ENCODE measurements at places on chromosomes 4 and X. TPM values are rescaled to one million over a fixed set of nuclear protein-coding genes. Genes with fewer than 3 reads are reported as not detected.
A peak's percentile ranks its signal among the peaks of the same experiment; 100 is the strongest.

The CNKSR2 gene
- total RNA-seq = 0.15 TPM

DNA sequence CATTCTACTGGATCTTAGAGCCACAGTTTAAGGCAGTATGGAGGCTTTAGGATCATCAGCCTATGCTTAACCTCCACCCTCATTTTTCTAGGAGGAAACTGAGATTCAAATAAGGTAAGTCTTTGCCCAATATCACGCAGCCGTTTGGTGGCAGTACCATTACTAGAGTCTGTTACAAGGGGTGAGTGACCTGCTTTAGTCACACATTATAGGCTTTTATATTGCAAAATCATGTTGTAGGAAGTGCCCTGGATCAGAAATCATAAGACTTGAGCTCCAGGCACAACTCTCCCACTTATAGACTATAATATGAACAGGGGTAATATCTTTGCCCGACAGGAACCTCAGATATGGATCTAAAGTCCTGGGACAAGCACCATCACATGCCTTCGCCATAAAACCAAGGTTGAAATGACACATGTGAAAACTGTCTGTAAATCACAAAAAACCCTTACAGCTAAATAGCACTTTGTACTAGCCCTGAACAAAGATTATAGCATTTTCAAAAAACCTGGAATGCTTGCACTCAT, 19.2 kb downstream of the HPSE start:
- DNase-seq = no peak

DNA sequence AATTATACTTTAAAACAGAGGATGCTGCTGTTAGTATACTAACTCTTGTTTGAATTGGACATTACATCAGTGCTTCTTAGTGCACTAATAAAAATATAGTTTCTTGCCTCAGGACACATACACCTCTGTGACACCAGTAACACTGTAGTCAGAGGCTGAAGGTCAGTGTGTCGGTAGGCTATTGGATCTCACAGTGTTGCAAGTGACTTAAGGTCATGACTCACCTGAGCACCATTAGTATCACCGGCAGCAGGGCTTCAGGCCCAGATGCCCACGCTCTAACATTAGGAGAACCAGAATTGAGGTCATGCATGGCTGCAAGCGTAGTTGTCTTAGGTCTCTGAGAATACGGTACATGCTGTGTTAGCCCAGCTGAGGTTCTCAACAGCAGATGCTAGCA, 15.2 kb downstream of the ETDC start:
- no peak for DNase-seq

DNA sequence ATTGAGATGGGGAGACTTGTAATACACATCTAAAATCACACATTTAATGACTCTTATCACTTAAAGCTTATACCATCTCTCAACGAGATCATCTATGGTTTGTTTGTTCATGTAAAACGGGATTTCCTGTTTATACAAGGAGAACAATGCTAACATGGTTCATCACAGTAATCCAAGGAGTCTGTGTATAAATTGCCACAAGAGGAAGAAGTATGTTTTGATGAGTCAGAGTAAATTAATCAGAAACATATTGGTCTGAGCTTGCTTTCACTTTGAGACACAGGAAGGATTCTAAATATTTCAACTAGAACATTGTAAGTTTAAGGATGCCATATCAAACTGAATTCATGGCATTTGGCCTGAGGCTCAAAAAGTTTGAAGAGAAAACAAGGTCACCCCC, 594.1 kb downstream of the GLUD2 start:
- no peak for DNase-seq

The KLHL13 gene
- 3.0 TPM for total RNA-seq

The BDH2 gene
- total RNA-seq = 35.4 TPM

The PAGE4 gene
- total RNA-seq = not detected

DNA sequence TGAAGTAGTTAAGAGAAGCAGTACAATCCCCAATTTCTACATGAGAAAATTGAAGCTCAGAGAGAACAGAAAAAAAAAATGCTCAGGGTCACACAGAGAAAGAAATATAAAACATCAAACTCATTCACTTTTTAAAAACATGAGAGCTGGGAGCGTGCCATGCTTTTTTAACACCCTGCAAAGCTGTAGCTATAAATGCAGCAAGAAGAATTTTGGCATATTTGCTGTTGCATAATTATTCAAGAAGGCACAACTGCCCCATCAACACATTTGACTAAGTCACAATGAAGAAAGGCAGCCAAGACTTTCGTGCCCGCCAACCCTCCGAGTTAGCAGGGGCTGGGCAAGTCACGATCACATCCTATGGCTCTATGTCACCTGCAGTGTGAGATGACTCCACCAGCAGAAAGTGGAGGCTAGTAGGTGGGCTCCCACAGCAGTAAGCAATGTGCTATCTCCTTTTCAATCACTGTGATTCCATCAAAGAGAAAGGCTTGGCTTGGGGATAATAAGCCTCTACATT, 214.8 kb downstream of the DHX15 start:
- DNase-seq = no peak

The NALF2 gene
- total RNA-seq = 0.67 TPM

DNA sequence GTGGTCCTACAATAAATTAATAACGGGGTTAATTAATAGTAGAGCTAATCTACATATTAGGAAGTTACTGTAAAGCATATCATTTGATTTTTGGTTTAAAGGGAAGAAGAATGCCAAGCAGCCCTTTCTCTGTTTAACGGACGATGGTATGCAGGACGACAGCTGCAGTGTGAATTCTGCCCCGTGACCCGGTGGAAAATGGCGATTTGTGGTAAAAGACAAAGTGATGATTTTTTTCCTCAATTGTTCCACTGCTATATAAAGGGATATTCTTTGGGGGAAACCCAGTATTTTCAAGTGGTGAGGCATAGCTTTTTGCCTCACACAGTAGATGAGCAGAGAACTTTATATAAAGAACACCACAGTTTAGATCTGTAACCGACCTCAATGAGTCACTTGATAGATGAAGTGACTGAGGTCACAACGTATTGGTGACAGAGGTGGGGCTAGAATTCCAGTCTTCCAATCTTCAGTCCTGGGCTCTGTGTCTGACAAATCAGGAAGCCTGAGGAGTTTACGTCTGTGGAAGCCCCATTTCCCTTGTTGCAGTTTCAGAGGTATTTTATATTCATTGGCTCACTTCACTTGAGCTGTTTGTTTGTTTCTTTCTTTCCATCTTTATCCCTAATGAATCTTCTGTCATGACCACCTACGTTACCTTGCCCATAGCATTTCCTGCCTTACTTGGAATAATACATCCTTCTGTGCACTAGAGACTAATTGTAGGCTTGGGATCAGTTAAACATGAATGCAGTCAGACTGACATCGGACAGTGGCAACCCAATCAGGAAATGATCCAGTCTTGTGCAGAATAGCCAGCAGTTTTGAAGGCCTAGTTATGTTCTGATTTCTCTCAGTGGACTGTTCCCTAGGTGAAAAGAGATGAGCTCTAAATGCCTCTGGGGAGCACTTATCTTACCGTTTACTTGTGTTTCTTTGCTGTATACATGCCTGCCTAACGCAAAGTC, 30.1 kb downstream of the ZRSR2 start:
- DNase-seq = no peak

The STPG2 gene
- total RNA-seq = 0.25 TPM

DNA sequence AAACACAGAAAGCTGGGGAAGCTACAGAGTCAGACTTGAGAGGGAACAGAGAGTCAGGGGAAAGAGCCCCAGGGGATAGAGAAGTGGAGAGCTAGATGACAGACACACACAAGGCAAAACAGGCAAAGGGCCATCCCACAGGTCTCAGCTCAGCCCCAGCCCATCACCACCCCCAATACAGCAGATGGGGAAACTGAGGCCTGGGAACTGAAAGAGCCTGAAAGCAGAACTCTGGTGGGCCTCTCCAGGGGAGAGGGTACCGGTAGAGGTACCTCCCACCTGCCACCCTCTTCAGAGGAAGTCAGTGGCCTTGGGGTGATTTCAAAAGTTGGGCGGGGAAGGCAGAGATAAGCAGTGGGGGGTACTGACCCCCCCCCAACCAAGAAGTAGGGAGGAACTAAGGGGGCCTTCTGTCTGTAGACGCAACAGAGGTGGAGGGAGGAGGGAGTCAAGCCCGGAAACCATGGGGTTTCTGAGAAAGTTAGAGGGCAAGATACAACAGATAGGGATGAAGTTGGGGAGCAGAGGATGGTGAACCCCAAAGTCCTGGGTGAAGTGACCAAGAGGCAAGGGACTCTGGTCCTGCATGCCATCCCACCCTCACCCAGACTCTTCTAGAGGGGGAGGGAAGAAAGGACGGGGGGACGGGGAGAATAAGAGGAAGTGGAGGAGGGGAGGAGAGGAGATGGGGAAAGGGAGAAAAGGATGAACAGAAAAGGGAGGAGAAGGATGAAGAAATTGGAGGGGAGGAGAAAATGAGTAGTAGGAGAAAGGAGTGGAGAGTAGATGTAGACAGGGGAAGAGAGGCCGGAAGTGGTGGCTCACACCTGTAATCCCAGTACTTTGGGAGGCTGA, 3.2 kb downstream of the GATA1 start:
- no peak for DNase-seq

DNA sequence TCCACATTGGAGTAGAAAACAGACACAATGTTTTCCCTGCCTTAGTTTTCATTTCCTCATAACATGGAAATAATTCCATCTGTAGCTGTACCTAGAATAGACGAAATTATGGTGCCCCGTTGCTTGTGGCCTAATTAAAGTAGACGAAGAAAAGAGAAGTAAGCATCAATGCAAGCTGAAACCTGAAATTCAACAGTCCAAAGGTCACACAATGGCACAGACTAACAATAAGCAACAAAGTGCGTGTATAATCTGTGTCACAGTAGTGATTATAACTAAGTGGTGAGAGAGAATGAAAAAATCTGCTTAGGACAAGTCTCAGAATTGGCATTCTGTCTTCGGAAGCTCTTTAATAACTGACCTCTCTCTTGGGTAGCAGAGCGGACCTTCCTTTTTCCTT, 24.3 kb downstream of the MAGEB17 start:
- no peak for DNase-seq

DNA sequence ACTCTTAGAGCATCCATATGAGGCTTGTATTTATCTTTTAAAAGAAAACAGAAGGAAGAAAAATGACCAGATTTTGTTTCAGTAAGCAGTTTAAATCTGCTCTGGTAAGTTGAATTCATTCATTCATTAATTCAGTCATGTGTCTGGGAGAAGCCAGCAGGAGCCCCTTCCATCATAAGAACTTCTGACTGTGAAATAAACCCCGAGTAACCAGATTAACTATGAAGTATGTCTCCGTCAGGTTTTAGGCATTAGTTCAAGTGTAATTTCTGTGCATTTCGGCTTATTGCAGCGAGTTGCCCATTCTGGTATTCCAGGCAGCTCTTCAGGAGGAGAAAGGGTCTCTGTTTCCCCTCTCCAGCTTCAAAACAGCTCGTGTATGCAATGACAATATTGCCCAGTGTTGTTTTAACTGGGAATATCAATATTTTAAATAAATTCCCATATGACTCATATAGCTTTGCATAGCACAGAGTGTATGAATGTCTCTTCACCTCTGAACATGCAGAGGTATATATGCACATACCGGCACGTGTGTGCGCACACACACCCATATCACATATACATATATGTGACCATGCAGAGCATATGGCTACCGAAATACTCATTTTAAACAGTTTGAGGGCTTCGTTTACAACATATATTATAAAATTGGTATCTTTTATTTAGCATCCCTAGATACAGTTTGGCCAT, 255.3 kb downstream of the BCOR start:
- DNase-seq = no peak

- DNase-seq = no peak
Measured at GRCh38 chrX:110097920-110098319, 95.0 kb downstream of the TMEM164 start.

DNA sequence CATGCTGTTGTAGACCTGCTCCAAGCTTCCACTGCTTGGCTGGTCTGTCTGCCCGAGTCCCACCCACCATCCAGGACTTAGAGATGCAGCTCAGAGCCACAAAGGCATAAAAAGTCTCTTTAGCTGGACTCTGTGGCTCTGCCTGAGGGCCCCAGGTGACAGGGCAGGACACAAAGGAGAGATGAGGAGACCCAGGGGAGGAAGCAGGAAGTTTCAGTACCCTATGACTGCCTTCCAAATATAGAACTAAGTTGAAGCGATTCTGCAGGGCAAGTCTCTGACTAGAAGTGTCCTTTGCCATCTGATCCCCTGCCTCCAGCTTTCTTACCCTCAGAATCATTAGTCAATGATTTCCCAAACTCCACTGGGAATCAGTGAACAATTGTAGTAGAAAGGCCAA, 11.2 kb upstream of the CXCR3 start:
- DNase-seq = no peak

DNA sequence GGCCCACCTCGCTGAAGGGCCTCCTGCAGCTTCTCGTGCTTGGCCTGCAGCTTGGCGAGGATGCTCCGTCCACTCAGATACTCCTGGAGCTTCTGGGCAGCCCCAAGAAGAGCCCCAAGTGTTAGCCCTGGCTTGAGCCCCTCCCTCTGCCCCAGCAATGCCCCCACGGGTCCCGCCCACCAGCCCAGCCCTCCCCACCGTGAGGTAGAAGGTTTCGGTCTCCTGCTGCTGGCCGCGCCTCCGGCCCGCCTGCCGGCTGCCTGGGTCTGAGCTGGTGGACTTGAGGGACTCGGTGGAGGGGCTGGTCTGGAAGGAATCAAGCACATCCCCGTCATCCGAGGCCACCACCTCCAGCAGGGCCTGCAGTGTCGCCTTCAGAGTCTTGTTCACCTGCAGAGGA, 8.7 kb downstream of the AVPR2 start:
- DNase-seq = no peak

GRCh38 chrX:20743046-20743445, 476.3 kb upstream of the RPS6KA3 start:
- no peak for DNase-seq

DNA sequence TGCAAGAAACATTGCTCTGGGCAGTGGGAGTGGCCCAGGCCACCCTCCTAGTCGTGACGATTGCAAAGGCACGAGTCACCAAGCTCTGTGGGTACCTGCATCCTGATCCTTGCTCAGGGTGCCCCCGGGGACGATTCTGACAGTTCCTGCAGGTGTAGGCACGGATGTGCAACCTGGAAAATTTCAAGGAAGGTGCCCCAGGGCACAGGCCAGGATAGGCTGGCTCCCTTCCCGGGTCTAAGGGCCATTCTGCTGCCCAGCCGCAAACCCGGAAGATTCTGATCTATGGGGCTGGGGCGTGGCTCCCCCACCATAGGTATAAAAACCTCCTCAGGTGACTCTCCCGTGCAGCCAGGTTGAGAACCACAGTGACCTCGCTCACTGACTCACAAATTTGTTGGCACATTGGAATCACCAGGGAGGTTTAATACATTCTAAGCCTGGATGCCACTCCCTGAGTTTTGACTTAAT, 228.5 kb downstream of the PTTG2 start:
- peak; percentile 85 for DNase-seq

The ATP5ME gene
- 496 TPM for total RNA-seq

The SH3D19 gene
- total RNA-seq = 119 TPM

DNA sequence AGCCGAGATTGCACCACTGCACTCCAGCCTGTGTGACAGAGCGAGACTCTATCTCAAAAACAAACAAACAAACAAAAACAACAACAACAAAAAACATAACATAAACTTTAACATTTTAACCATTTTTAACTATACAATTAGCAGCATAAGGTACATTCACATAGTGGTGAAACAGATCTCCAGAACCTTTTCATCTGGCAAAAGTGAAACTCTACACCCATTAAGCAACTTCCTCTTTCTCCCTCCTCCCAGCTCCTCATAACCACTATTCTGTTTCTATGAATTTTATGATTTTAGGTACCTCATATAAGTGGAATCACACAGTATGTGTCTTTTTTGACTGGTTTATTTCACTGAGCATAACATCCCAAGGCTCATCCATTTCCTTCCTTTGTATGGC, 103.6 kb downstream of the FAM13A start:
- DNase-seq = no peak

GRCh38 chr4:7938609-7939376, 868 bp downstream of the AFAP1 start:
- peak; percentile 45 for DNase-seq

Data from left colon (tissue), 2 donors.